Midbrain (tissue), 1 donor: ENCODE measurements at places on chromosomes 11 and 22.

DNA sequence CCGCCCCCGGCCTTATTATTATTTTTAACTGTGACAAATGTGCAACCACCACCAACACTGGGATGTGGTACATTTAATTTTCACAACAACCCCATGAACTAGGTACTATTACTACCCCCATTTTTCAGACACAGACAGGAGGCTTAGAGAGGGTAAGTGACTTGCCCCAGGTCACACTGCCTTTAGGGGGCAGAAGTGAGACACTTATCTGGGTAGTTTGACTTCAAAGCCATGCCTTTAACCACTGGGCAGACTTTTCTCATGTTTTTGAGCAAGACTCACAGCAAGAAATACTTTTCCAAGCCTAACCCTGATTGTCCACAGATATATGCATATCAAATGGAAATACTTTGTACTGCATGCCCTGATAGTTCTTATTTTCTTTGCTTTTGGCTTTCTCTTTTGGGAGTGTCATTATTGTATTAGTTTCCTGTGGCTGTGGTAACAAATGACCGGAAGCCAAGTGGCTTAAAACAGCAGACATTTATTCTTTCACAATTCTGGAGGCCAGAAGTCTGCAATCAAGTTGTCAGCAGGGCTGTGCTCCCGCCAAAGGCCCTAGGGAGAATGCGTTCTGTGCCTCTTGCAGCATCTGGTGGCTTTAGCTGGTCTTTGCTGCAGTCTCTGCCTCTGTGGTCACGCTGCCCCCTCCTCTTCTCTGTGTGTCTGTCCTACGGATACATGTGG, 110.8 kb downstream of the GRIK4 start:
- no peak for DNase-seq

DNA sequence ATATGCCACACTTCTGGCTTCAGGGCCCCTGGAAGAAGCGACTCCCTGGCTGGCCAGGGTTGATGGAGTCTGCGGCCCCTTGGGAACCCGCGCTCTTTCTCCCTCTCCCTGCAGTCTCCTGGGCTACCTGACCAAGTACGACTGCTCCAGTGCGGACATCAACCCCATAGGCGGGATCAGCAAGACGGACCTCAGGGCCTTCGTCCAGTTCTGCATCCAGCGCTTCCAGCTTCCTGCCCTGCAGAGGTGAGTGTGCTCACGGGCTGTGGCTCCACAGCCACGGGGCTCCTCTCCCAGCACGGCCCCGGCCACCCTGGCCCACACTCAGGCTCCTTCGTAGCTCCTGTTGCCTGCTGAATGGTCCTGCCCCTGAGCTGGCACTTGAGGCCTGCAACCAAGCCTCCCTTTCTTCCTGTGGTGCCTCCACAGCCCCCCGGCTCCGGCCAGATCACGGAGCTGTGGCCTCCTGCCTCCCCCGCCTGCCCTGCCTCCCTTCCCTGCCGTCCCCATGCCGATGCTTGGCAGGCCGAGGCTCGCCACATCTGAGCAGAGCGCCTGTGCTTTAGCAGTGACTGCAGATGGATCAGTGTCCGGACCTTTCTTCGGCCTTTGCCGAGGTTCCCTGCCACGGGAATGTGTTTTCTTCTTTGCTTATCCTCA, 36.2 kb upstream of the KRTAP5-7 start:
- DNase-seq = no peak

DNA sequence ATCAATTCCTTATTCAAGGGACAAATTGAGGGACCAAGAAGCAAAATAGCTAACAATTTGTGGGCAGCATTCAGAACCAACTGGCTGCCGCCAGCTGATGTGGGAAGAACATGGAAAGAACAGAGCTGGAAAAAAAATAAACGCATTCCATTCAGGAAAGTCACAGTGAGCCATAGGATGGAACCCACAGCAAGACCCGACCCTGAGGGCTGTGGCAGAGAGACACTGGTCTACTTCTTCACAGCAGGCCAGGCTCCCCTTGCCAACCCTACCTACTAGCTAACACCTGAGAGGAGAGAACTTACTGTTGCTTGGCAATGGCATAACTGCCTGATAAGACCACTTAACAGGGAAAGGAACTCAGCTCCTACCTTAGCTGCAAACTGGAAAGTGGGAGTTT, 123.5 kb upstream of the APOA1 start:
- DNase-seq = peak; percentile 21

- no peak for DNase-seq
These were observed 20.1 kb downstream of the SUN2 start for GRCh38 chr22:38735465-38736256.

DNA sequence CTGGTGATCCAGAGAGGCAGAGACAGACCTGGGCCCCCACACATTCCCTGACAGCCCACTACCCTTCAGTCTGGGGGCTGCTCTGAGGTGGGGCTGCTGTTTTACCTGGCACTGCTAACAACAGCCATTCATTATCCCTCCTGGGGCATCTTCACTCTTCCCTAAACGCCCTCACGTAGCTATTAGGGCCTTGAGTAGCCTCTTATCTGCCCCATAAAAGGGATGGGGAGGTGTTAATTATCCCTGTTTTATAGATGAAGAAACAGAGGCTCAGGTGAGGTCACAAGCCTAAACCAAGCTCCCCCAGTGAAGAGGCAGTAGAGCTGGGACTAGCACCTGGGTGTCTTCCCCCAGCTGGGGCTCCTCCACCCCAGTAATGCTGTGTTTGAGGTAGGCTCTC, 79.5 kb downstream of the KIAA1671 start:
- DNase-seq = no peak

- no peak for DNase-seq
These were observed 10.2 kb downstream of the PACS1 start for GRCh38 chr11:66080055-66080817.

- DNase-seq = no peak
These were observed 470.2 kb upstream of the API5 start for GRCh38 chr11:42841556-42841955.

- no peak for DNase-seq
These were observed 98.5 kb upstream of the SLC22A12 start for GRCh38 chr11:64492561-64492960.

DNA sequence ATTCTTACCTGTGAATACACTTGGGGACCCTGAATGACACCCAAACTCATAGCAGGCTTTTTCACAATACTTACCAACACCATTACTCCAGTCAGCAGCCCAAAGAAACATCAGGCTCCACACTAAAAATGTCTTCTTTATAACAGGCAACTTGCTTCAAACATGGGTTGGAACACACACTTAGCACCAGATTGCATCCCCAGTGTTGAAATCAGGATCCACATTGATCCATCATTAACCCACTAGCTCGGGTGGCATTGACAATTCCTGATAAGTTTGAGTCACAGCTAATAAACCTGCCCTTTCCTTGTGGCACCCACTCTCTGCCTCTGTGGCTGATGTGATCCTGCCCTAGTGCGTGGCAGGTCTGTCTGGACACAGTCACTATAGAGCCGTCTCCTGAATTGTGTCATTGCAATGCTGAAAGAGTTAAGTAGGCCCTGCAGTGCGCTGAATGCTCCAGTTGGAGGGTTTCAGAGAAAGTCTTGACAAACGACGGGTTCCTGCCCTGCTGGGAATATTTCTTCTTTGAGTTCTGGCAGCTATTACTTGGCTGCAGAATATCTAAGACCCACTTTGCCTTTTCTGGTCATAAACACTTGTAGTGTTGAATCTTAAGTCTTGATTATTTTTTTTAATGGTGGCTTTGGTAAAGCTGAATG, 19.6 kb upstream of the C11orf96 start:
- DNase-seq = no peak

DNA sequence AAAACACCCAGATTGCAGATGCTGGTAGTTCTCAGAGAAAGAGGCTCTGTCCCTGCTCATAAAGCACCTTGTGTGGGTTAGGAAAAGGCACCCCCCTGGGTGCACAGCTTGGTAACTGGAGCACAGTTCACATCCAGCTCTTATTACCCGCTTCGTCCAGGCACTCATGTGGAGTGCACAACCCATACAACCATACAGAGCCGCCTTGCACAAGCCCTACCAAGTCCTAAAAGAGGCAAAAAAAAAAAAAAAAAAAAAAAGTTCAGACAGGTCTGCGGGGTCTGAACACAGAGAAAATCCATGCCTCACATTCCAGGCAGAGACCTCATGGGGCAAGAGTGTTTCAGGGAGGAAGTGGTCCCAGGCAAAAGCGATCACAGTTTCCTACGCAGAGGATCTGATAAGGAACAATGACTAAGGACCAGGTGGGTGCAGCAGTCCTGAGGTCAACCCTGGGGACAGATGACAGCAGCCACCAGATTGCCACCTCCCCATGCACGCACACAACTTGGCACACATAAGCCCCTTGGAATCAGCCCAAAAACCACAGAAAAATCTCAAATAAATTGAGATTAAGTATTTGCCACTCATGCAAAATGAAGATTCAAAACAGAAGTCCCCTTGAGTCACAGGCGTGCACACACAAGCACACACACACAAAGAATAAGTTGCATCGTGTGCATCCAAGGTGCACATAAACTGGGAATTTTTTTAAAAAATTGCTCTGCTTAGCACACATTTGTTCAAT, 12.3 kb downstream of the MB start:
- no peak for DNase-seq

GRCh38 chr22:41915786-41916493, 1.1 kb upstream of the SHISA8 start:
- no peak for DNase-seq

DNA sequence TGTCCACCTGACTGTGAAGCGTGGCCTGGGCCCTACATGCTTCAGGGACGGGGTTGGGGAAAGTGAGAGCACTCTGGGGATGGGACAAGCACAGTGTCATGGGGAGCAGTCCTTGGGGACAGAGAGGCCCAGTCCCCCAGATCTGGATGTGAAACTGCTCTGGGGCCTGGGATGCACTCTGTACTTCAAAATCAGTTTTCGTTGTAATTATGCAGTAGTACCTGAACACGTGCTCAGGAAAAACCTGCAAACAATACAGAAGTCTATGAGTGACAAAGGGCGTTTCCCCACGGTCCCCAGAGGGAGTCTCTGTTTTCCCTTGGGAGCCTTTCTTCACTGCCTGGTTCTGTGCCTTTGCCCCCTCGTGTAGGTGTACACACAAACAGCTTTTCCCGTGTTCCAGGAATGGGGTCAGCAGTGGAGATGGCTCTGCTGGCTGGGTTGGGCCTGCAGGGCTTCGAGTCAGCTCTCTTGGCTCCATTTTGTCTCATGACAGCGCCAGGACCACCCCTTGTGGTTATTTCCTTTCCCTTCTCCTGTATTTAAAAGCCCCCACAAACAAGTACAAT, 5.2 kb upstream of the TNFRSF13C start:
- DNase-seq = no peak

GRCh38 chr11:73429121-73429750, 53.0 kb downstream of the RELT start:
- DNase-seq = no peak

DNA sequence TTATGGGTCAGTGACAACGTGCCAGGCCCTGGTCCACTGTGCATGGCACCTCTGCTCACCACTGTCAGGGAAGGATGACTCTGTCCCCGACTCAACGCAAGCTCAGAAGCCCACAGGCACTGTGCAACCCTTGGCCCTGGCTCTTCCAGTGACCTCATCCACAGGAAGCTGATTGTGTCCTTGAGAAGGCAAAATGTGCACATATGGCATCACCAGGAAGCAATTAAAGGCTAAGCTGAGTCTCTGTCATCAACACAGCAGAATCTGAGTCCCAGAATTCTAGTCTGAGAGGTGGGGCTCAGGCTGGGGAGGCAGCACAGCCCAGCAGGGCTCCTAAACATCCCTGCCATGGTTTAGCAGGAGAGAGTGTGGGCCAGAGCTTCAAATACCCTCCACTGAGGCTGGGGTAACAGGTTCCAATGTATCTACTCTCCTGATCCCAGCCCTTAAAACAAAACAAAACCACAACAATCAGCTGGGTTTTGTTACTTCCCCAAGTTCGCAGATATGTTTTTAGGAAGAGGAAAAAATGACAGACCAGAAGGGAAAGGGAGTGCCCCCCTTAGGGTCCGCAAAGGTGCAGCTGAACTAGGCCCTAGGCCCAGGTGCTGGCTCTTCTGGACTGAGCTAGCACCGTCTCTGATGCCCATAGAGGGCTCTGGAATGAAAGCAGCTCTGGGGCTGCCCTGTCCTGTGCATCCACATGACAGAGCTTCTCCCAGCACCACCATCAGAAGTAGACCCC, 33.5 kb upstream of the GNAZ start:
- DNase-seq = no peak

DNA sequence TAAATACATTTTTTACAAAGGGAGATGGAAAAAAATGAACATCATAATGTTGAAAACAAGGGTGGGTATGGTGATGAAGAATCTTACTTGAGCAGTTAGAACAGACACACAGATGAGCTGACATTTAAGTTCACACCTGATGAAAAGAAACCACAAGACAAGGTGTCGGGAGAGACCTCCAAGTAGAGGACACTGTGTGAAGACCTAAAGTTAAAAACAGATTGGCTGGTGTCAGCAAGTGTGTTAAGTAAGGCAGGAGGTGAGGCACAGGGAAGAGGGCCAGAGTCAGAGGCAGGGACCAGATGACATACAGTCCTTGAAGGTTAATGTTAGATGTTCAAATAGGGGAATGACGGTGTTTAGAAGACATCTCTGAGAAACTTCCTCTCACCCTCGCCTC, 236.8 kb downstream of the FAT3 start:
- DNase-seq = no peak

DNA sequence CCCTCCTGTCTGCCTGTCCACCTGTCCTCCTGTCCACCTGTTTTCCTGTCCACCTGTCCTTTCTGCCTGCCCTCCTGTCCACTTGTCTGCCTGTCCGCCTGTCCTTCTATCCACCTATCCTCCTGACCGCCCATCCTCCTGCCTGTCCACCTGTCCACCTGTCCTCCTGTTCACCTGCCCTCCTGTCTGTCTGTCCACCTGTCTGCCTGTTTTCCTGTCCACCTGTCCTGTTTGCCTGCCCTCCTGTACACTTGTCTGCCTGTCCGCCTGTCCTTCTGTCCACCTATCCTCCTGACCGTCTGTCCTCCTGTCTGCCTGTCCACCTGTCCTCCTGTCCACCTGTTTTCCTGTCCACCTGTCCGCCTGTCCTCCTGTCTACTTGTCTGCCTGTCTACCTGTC, 682.8 kb downstream of the TBC1D22A start:
- no peak for DNase-seq

GRCh38 chr11:72391638-72392423, 42.5 kb downstream of the CLPB start:
- DNase-seq = no peak

DNA sequence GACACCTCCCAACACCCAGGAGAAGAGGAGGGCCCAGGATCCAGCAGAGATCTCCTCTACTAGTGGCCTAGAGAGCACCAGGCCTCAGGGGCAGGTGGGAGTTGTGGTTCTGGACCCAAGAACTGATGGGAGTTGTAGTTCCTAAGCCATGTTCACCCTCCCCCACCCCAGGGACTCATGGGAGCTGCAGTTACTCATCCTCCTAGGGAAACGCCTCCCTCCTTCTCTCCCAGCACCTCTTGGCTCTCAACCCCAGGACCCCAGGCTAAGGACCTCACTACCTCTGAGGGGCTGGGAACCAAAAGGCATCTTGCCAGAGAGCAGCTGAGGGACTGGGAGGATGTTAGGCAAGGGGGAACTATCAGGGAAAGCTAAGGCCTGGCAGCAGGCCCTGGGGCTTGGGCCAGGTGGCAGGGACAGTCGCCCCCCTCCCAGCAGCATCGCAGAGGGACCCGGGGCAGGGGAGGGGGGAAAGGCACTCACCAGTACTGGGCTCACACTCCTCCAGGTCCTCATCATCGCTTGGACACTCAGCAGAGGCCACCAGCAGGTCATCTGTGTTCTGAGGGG, 28.9 kb downstream of the SLC22A12 start:
- DNase-seq = no peak

- no peak for DNase-seq
These were observed 1.1 kb downstream of the NLRP6 start for GRCh38 chr11:279040-279965.
